CD4-positive, alpha-beta T cell treated with Interferon alpha-2 for 1 hour (primary cell): ENCODE measurements at places on chromosomes 5 and 9.

GRCh38 chr5:89534331-89534730, 651.3 kb upstream of the MEF2C start:
- no peak for DNase-seq

DNA sequence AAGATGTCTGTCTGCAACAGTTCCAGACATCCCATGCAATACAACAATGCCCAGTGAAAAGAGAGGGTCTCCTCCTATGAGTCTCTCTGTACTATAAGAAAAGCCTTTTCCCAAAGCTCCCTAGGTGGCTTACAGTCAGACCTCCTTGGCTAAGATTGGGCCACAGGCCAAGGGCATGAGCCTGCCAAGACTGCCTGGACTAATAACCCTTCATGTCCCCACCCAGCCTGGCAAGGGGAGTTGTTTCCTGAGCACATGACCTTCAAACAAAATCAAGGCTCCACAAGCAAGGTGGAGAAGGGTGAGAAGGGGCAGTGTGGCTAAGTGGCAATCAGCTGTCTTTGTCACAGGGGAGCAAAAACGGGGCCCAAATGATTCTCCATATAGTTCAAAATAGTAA, 75.6 kb upstream of the ZSWIM6 start:
- no peak for DNase-seq

GRCh38 chr9:121651295-121652020, at the start of gene DAB2IP:
Gene DAB2IP (plus strand): TSS chr9:121651634. CDS start chr9:121651776, 142 bp downstream.
- no peak for DNase-seq

- no peak for DNase-seq
Observed at GRCh38 chr5:135308245-135308644, 90.8 kb downstream of the MACROH2A1 start.

DNA sequence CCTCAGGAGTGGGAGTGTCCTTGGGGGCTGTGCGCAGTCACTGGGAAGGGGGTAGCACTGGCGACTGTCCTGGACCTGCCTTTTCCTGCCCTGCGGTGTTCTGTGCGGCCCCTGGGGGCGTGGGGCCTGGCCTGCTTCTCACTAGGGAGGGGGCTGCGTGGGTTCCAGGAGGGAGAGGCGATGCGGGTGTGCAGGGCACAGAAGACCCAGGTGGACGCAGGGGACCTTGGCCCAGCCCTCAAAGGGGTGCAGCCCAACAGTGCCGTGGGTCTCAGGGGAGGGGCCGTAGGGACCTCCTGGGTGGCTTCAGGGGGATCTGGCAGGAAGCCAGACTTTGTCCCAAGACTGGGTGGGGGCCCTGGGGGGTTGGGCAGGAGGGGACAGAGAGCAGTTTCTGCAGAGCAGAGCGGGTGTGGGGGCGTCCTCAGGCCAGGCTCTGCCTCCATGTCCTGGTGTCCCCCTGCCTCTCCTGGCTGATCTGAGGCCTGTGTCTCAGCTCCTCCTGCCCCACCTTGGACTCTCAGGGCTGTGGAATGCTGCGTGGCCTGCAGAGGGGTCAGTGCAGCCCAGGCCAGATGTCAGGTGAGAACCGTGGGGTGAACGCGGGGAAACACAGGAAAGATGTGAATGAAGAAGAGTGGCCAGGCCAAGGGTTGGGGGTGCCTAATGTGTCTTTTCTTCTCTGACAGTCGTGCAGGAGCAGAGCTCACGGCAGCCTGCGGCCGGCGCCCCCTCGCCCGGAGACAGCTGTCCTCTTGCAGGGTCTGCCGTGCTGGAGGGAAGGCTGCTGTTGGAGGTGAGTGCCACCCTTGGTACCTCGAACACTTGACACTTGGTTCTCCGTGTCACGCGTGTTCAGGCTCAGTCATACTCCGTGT, 54.6 kb downstream of the AHRR start:
- DNase-seq, result no peak

DNA sequence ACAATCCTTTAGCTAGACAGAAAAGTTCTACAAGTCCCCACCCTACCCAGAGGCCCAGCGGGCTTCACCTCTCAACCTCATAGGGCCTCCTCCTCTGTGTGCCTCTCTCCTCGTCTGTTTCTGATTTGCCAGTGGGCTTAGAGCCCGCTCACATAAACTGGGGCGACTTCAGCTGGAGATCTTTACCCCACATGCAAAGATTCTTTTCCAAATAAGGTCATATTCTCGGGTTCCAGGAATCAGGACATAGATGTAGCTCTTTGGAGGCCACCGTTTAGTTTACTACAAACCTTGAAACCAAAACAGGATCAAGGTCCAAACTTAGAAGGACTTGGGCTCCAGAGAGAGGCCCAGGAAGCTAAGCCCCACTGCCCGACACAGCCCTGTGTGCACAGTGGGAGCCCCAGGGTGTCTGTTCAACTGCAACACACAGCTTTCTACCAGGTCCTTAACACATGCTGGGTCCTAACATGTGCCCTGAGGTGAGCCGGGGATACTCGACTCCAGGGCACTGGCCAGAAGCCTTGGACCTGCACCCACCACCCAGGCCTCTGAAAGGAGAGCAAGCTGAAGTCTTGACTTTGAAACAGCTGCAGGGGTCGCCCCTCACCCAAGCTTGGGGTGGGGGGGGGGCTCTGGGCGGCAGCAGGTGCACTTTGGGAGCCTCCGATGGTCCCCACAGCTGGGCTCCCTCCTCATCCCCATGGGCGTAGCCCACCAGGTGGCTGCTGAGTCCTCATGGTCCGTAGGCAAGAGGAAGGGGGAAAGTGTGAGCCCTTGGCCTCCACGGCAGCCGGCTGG, 26.8 kb upstream of the SLC12A7 start:
- no peak for DNase-seq

GRCh38 chr9:112503170-112503569, 16.5 kb downstream of the KIAA1958 start:
- DNase-seq, result no peak

GRCh38 chr9:69604568-69605219, 67.5 kb downstream of the APBA1 start:
- DNase-seq, result no peak

GRCh38 chr9:117418111-117418510, 3.3 kb upstream of the ASTN2 start:
- no peak for DNase-seq

GRCh38 chr5:155103146-155103545, 89.6 kb downstream of the KIF4B start:
- no peak for DNase-seq

DNA sequence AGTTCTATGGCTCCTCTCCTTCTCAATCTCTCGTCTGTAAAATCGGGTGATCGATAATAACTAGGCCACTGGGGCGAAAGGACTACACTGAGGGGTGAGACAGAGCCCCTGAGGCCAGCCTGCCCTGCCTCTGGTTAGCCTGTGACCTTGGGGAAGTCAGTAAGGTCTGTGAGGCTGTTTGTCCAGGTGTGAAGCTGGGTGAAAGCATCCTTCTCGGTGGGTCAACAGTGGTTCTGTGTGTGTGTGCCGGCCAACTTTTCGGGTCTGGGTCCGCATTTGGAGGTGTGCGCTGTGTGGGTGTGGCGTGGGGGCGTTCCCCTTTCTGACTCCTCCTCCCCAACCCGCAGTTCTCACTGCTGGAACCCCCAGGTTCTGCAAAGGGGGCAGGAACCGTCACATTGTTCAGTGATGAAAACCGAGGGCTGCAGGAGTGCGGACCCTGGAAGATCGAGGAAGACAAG, 5.0 kb upstream of the RNF44 start:
- peak; percentile 68 for DNase-seq

DNA sequence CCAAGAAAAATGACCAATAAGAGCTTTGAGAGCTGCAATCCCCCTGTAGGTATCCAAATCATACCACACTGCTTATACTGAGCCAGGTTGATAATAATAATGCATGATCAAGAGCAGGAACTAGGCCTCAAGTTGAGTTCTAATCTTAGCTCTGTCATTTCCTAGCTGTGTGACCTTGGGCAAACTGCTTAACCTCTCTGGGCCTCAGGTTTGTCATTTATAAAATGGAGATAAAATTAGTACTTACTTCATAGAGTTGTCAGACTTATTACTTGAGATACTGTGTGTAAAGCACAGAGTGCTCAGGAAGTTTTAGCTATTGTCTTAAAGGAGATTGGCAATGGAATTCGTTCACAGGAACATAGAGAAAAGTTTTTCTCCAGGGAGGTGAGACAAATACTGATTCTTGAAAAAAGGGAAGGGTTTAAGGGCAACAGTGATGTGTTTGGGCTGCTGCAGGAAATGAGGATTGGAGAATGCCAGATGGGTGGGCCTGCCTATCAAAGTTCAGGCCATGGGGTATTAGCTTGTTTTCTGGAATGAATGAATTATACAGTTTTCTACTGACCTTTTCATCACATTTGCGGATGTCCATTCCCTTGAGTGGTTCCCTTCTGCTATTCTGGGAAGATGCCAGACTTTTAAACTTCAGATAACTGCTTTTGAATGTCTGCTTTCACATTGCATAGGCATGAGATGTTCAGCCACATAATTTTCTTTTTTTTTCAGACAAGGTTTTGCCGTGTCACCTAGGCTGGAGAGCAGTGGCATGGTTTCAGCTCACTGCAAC, 10.2 kb upstream of the ATP6V0E1 start:
- no peak for DNase-seq

DNA sequence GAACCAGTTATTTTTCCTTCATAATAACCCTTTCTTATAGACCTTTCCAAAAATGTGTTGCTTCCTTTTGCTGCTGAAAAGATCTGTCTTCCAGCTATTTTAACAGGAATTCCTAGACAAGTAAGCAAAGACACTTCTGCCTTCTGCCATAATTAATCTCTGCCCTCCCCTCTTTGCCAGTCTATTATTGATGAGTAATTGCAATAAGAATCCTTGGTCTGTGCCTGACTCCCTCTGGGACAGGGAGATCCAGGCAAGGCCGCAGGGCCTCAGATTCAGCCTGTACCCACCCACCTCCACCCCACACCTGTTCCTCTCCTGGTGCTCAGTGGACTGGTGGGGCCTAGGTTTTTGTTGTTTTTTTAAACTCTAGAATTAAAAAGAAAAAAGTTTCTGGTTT, 8.3 kb downstream of the FOXD1 start:
- DNase-seq, result no peak

DNA sequence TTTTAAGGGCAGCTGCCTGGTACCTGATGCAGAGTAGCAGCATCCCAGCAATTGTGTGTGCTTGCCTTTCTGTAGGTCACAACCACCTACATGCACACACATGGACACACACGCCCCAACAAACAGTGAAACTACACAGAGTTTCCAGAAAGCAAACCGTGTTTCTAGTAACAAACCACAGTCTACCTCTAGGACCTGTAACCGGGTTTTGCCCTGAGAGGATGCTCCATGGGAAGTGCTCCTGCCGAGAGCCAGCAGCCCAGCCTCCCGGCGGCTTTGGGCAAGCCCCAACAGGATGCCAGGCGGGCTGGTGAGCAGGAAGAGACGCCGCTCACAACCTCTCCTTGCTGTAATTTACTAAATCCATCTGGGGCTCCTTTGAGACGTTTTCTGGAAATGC, 4.1 kb upstream of the TCF7 start:
- DNase-seq, result no peak
